Naive thymus-derived CD8-positive, alpha-beta T cell (primary cell): ENCODE measurements at places on chromosomes 1 and 21.

DNA sequence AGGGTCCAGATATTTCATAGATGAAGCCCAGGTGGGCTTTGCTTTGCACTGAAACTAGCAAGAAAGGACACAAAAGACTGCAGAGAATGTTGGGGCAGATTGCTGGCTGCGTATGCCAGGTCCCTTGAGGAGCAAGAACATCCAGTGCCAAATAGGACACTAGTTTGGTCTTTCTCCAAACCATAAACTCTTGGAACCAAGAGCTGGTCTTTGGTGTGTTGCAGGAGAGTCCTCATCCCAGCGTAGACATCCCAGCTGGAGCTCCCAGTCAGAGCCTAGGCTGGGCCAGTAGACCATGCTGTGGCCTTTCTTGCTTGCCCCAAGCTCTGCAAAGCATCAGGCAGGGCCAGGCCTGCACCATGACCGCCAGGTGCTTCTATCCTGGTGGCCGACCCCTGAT, 87.5 kb downstream of the ATP5PO start:
- no peak for DNase-seq

DNA sequence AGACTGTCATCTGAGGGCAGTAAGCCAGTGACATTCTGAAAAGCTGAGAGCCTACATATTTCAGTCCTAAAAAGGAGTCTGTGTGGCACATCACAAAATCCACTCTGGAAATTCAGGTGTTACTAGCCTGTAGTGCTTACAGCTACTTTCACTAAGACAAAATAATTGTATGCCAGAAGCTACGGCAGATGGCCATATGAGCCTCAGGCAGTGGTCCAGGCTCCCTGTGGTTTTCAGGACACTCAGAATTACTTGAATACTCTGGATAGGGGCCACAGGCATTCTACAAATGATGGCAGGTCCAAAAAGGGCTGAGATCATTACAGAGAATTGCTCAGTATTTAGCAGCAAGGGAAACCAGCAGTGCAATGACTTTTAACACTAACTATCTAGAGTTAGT, 527.1 kb downstream of the MRPL39 start:
- DNase-seq = no peak

- peak; percentile 59 for DNase-seq
These were observed 2.2 kb downstream of the ACAP3 start for GRCh38 chr1:1305300-1306069.

DNA sequence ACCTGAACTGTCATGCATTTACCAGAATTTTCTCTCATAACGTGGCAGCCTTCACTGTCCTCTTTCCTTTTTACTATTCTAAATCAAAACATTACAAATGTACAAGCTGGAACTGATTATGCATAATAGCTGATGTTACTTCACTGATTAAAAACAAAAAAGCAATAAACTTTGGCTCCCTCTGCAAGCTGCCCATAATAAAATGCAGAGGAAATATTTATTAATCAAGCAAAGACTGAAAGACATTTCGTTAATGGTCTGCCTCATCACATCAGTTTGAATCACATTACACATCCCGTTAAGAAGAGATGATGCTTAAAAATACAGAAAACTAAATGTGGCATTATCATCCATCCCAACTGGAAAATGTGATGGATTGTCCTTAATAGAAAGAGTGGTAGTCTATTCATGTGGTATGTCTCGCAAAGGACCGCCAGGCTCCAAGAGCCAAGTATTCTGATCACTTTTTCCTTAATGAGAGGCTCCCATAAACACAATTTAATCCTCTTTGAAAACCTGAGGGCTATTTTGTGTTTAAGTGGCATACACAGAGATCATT, 225.3 kb downstream of the RGS7 start:
- no peak for DNase-seq

GRCh38 chr1:241202401-241202800, 154.6 kb downstream of the RGS7 start:
- DNase-seq = no peak

GRCh38 chr1:50111503-50111902, 2.8 kb downstream of the ELAVL4 start:
- no peak for DNase-seq

DNA sequence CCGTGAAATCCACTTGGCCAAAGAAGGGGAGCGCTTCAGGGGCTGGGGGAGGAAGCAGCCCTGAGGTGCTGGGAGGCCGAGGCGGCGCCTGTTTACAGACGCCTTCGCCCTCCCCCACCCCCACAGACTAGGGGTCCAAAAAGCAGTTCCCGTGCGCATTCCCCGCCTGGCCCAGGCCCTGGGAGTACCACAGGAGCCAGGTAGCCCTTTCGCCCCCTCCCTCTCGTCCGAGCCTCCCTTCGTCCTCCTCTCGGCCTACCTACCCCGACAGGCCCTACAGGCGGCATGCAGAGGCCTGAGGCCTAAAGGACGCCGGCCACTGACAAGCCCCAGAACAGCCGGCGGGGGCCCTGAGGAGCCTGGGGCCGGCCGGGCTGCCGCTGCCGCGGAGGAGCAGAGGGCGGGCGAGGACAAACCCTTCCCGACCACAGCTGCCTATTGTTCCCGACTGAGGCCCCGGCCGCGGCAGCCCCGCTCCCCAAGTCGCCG, 522 bp downstream of the RC3H1 start:
- DNase-seq = peak; percentile 26

DNA sequence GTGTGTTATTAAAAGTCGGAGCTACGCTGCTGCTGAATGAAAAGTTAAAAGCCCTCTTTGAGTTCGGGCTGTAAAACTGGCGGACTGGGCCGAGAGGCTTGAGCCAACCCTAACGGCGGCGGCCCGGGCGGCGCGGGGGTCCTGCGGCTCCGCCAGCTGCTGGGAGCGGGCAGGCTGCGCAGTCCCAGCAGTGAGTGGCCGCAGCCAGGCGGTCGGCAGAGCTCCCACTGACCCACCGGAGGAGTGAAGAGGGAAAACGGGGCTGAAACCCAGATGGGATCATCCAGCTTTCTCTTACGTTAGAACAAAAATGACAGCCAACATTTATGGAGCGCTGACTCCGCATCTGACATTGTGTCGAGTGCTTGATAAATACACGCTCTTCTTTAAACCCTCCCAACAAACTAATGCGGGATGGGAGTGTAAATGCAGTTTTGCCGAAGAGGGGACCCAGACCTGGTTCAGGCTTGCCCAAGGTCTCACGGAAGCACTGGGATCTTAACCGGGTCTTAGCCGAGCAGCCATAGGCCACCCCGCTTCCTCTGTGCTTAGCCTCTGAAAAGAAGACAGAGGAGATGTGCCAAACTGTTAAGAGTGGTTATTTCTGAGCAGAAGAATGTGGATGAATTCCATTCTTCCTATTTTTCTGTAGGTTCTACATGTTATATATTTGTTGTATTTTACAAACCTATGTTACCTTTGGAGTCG, 3.5 kb downstream of the GRHL3 start:
- DNase-seq = no peak

GRCh38 chr1:212512816-212513559, 80.3 kb downstream of the NENF start:
- no peak for DNase-seq
